Cerebellar nuclear complex (tissue), 1 donor: ENCODE measurements at places on chromosomes 7 and 10.
A peak's percentile ranks its signal among the peaks of the same experiment; 100 is the strongest.

DNA sequence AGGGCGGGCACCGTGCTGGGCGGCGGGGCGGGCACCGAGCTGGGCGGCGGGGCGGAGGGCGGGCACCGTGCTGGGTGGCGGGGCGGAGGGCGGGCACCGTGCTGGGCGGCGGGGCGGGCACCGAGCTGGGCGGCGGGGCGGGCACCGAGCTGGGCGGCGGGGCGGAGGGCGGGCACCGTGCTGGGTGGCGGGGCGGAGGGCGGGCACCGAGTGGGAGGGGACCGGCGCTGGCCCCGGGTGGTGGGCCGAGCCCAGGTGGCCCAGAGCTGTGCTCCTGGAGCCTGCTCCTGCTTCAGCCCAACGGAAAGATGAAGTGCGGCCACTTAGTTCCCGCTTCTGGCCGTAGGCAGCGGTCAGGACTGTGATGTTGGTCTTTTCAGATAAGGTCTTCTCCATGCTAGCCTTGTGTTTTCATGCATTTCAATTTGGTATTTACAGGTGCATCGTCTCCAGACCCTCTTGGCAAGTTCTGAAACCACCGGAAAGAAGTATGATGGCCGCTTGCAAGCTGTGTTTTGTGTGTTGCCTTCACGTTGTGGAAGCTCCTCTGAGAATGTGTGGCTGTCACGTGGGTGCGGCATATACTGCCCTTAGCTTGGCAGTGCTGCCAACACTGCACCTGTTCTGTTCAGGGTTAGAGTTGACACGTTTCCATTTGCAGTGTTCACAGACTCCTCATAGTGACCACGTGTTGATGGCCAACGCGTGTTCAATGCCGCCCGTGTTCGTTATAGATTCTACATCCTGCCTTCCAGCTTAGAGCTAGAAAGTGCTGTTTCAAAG lies 25.2 kb downstream of the IQCE start:
- DNase-seq, result no peak

GRCh38 chr7:3899559-3899991 lies 598.5 kb downstream of the SDK1 start:
- DNase-seq, result no peak

DNA sequence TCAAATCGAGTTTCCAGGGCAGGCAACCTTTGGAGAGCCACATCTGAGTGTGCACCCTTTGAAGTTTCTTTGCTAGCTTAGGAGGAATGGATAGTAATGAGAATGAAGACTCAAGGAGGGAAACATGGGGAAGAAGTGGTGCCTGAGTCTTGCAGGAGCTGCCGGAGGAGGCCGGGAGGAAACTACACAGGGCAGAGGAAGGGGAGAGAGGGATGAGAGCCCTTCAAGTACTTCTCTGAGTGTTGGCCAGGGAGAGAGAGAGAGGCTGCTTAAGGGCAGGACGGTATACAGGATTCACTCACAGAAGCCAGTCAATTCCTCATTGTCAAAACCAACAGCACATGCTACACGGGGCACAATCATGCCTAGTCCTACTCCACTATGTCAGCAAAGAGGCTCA lies 74.4 kb upstream of the ZNRF2 start:
- DNase-seq, result no peak

DNA sequence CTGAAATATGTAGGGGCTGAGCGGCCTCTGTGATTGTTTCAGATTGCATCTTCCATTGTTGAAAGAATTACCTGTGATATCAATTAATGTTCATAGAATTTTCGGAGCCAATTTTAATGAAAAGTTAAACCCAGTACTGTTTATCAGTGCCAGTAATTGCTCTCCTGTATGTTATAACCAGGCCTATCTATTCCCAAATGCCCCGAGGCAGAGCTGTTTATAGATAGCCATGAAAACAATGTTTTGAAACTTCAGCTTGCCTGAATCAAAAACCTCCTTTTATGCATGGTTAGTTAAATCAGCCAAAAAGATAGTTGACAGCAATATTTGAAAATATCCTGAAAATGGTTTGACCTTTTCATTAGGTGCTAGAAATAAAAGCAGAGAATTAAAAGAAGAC lies 50.1 kb upstream of the HDAC9 start:
- no peak for DNase-seq

GRCh38 chr10:35058134-35058533 lies 32.0 kb downstream of the CUL2 start:
- DNase-seq, result no peak

GRCh38 chr7:130909881-130910672 lies 176.1 kb upstream of the KLF14 start:
- DNase-seq, result no peak

DNA sequence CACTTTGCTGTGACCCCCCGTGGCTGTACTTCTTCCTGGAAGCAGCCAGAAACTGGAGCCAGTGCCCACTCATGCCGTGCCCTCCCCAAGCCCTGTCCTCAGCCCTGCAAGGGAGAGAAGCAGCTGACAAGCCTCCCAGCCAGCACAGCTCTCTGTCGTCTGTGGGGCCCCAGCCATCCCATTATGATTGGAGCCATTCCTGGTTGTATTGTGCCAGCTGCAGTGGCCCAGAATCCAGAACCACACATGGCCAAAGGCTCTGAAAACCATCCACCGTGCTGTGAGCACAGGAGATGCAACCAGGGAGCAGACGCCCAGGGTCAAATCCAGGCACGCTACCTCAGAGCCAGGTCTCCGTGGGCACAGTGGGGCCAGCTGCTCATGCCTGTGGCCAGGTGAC lies 18.7 kb downstream of the GRID2IP start:
- no peak for DNase-seq

- no peak for DNase-seq
Measured at GRCh38 chr10:58641708-58642107, 129.0 kb downstream of the BICC1 start.

GRCh38 chr7:36082910-36083309 lies 70.1 kb upstream of the EEPD1 start:
- no peak for DNase-seq

DNA sequence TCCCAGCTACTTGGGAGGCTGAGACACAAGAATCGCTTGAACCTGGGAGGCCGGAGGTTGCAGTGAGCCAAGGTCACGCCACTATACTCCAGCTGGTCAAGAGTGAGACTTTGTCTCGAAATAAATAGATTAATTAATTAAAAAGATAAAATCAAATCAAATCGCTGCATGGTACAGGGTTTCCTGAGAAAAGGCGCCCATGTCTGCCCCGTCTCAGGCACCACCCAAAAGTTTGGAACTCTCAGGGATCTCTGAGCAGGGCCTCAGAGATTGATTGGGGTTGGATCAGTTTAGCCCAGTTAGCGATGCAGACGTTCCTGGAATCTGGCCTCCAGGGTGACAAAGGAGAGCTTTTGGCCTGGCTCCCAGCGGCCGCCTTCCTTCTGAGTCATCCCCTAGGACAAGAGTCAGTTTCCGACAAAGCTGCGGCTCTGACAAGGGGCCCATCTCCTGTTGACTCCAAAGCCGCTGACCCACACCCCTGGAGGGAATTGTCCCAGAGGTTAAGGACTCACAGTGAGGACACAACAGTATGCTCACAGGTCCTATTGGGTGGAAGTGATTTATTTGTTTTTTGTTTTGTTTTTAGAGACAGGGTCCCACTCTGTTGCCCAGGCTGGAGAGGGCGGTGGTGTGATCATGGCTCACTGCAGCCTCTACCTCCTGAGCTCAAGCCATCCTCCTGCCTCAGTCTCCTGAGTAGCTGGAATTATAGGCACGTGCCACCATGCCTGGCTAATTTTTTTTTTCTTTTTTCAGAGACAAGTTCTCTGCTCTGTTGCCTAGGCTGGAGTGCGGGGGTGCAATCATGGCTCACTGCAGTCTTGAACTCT lies 6.8 kb downstream of the ORAI2 start:
- no peak for DNase-seq

- no peak for DNase-seq
Measured at GRCh38 chr7:4951903-4952636, 6.9 kb downstream of the MMD2 start.

DNA sequence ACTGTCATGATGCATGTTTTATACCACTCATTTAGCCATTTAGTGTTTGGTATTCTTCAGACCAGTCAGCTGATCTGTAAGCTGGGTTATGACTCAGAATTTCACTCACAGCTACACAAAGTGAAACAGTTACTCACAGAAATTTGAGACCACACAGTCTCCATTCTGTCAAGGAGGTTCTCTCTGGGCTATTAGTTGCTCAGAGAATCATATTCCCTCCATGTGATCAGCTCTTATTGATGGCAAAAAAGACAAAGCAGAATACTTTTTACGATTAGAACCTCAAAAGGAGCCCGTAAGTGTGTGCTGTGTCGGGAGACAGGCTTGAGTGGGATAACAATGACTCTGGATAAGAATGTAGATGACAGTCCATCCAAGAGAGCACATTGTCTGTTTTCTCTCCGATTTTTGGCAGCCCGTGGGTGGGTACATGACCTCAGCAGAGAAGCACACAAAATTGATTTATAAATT lies 277.6 kb upstream of the SORCS1 start:
- no peak for DNase-seq

- no peak for DNase-seq
Measured at GRCh38 chr7:123282181-123282580, 82.4 kb upstream of the SLC13A1 start.

- no peak for DNase-seq
Measured at GRCh38 chr10:93766918-93767317, 9.2 kb downstream of the LGI1 start.

DNA sequence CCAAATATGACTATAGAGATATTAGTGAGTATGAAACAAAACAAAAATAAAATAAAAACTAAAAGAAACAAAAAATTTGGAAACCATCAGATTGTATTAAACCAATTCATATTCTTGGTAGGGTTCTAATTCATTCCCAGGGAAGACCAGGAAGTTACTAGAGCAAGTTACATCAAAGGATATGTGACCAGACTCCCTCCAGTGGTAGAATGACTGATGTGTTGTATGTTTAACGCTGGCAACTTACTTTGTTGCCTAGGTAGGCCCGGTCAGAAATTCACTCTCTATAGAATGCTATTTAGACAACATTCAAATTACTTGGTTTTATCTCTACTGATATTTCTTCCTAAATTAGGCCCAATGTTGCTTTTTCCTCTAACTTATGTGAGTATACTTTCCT lies 5.2 kb downstream of the PHYHIPL start:
- peak; percentile 2 for DNase-seq

- DNase-seq, result no peak
Measured at GRCh38 chr7:80612880-80613279, 25.6 kb upstream of the CD36 start.

GRCh38 chr10:6200734-6201515 lies 1.8 kb upstream of the PFKFB3 start:
- no peak for DNase-seq

DNA sequence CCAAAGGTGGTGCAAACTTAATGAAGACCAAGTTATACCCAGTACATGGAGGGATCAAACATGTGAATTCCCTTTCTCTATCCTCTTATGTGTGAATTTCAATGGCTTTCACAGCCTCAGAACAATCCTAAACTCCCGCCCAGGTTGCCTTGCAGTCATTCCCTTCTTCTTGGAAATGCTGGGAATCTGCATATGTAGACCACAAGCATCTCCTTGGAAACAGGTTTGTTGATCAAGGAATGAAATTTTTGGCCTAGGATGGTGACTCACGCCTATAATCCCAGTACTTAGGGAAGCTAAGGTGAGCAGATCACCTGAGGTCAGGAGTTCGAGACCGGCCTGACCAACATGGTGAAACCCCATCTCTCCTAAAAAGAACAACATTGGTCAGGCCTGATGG lies 77.8 kb upstream of the ABI1 start:
- no peak for DNase-seq

- DNase-seq, result no peak
Measured at GRCh38 chr7:156634117-156634516, 6.5 kb upstream of the RNF32 start.

GRCh38 chr10:66862687-66863258 lies 63.1 kb upstream of the LRRTM3 start:
- no peak for DNase-seq

- no peak for DNase-seq
Measured at GRCh38 chr10:90992462-90992861, 71.6 kb upstream of the ANKRD1 start.

DNA sequence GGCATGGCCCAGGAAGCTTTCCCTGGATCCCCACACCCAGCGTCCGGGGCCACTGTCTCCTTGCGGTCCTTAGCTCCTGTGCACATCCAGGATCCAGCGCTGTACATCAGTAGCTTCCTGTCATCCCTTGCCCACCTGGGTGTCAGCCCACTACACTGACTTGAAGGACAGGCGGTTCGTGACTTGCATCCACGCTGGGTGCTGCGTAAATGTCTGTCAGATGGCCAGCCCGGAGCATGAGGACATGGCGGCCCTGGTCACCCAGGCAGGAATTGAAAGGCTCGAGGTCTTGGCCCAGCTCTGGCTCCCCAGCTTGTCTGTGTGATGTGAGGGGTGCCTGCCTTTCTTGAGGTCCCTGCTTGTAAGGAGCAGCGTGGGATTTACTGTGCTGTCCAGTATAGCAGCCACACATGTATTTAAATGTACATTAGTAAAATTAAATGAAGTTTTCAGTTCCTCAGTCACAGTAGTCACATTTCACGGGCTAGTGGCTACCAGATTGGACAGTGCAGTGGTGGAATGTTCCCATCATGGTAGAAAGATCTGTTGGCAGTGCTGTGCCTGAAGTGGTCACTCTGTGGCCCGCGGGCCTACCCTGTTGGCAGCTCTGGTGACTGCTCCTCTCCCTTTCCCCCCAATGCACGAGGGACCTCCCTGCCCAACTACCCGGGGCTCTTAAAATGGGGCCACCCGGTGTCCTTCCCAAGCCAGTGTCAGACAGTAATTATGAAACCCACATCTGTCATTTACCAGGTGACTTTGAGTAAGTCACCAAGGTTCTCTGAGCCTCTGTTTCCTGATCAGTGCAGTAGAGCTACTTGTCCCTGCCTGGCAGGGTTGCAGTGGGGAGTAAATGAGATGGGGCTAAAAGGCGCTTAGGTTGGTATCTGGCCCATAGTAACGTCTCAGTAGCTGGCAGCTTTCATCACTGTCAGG lies 97.8 kb upstream of the PPIF start:
- no peak for DNase-seq

DNA sequence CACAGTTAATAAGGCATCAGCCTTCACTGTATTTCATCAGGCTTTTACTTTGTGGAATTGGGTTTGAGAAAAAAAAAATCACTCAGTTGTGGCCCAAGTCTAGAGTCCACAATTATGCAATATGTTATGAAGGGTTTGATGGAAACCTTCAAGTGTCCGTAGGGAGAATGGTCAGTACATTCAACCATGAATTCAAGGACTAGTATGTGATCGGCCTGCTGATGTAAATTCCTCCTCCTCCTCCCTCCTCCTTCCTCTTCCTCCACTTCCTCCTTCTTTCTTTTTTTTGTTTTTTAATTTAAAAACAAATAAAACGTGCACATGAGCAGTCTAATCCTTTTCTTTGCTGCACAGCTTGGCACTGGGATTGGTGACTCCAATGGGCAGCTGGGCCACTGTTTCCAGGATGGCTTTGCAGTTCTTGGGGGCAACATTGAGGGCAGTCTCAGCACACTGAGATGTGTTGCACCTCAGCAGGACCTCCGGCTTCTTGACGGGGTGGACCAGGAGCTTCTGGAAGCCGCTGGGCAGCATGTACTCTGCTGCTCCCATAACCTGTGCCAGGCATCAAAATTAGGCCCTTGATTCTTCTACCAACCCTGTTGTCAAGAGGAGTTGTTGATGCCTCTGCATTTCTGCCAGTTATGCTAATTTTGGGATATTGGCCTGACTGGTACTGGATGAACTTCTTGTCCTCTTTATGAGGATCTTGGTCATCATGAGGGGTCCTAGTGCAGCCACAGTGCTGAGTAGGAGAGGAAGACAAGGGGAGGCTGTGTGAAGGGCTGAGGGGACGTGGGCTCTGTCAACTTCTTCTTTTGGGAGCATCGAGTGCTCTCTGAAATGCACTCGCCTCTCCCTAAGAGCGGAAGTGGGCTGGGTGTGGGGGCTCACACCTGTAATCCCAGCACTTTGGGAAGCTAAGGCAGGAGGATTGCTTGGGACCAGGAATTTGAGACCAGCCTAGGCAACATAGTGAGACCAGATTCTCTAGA lies 9.3 kb upstream of the IL2RA start:
- no peak for DNase-seq
